ENCODE measurements at places on chromosomes 2 and 18.

DNA sequence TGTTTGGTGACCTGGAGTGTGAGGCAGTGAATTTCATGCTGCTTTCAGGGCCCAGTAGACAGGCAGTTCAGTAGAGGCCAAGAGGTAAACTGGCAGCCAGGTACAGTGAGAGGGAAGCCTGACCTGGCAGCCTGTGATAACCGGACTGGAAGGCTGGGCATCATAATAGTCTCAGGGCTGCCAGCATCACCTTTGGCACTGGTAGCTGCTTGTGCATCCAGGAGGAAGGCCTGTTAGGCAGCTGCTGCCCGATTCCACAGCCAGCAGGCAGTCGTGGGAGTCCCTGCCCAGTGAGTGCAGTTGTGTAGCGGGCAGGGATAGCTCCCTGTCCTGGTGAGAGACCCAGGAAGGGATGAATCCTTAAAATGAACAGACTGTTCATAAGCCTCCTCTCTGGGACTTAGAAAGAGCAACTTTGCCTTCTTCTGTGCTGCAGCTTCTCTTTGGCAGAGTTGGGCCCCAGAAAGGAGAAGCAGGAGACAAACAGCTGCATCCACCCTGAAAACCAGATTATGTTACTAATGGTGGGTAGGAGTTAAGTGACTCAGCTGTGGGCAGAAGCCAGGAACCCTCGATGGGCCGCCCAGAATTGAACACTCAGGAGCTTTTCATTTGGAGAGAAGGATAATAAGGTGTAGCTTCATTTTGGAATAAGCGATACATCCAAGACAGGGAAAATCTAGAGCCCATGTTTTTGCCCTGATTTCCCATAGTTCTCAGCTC is 8.1 kb upstream of the GPBAR1 start:
- no peak for DNase-seq

GRCh38 chr2:127566139-127566417 is 30.6 kb downstream of the MYO7B start:
- peak; percentile 19 for DNase-seq

DNA sequence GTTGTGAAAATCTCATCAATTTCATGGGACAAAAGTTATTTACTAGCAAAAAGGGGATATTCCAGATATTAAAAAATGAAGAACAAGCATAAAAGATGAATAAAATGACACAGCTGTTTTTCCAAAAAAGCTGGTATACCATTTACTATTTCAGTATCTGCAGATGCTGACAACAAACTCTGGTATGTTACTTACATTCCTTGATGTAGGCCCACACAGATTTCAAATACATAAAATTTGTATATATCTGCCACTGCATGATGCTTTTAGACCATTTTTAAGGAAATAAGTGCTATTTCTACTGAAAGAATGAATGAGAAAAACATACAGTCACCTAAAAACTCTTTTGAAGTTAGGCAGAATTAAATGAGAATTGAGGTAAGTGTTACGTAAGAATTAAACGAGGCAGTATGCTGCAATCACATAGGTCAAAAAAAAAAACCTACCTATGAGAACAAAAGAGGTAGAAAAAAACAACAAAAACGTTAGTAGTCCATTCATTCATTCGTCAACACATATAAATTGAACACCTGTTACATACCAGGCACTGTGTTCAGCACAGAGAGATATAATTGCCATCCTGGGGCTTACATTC is 32.5 kb downstream of the ARL5A start:
- DNase-seq, result no peak

DNA sequence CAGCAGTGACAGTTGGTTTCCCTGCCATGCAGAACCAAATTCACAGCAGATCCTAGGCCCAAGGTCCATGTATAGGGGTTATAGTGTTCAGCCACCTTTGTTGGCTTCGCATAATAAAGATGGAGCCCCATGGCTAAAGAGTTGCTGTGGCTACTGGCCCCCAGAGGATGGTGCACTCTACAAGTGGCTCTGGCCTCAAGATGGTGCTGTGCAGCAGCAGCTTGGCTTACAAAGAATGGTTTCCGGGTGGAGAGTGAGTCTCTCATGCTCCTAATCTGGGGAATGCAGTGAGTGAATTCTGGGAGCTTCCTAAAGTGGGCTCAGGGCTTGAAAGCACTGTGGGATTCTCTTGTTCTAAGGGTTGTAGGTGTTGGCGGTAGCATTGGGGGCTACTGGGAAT is 1199.7 kb downstream of the CNTNAP5 start:
- DNase-seq, result no peak

DNA sequence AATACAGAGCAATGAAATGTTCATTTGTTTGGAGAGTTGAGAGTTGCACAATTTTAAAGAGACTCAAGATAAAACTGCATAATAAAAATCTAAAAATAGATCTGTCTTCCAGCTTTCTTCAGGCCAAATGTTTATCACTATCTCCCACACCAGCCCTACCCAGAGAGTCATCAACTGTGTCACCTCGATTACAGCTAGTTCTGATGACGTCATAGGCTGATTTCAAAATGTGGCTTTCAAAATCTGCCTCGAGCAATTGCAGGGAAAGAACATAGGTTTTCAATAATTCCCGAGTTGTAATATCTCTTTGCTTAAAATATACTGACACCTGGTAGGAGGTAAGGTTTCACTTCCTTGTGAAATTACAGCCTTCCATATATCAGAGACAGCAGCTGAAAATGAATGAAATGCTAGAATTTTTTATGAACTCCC is 677.6 kb upstream of the ID2 start:
- DNase-seq, result no peak

- no peak for DNase-seq
Measured at GRCh38 chr2:12050396-12050795, 304.0 kb downstream of the LPIN1 start.

GRCh38 chr2:173898178-173898668 is 67.0 kb downstream of the SP3 start:
- DNase-seq, result no peak

DNA sequence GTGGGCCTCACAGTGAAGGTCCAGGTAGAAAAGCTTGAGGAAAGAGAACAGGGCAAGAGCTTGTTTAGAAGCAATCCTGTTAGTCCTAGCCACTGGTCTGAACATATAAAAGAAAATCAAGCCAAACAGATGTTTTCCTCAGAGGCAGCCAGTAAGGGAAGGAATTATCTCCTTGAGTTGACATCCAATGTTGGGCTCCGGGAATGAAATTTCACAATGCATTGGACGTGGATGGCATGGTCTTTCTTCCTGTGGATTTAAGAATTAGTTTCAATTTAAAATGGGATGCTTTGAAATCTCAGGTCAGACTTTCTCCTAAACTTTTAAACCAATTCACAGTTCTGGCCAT is 92.1 kb downstream of the ACKR3 start:
- no peak for DNase-seq

GRCh38 chr2:223218587-223219178 is 166.7 kb downstream of the KCNE4 start:
- DNase-seq, result no peak

- no peak for DNase-seq
Measured at GRCh38 chr18:68714366-68714711, 569 bp downstream of the TMX3 start.

DNA sequence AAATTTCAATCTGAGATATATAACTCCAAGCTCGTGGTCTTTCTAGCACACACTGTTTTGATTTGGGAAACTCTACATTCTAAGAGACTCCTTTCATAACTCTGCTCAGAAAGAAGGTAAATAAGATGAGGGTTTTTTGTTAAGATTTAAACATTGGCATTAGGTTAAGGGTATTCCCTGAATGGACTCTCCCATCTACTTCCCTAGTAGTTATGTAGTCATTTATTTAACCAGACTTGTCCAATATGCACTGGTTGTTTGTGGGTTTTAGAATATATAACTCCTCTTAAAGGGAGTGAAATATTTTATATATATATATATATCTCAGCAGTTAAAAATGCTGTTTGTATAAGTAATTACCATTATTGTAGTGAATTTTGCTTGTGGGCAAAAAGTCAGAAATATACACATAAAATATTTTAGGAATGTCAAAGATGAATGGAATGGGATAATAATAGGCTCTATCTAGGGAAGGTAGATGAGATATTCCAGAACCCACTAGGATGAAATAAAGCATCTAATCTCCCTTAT is 61.5 kb upstream of the WDR75 start:
- DNase-seq, result no peak

- peak; percentile 84 for DNase-seq
Measured at GRCh38 chr2:234981197-234982095, 29.6 kb downstream of the SH3BP4 start.

DNA sequence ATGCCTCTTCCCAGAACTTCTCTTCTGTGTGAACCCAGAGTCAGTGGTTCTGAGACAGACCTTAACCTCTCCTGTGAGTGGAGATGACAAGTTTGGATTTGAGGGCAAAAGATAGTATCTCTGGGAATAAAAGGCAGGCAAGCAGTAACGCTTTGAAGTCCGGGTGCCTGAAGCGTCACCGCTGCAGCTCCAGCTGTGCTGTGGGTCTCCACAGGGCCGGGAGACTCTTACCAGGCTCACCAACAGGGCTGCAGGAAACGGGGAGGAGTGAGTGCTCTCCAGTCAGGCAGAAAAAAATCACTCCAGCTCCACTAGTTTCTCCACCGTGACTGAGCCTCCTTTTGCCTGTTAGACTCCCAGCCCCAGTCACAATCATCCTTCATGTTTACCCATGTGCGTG is 79.7 kb upstream of the MAP4K4 start:
- no peak for DNase-seq

DNA sequence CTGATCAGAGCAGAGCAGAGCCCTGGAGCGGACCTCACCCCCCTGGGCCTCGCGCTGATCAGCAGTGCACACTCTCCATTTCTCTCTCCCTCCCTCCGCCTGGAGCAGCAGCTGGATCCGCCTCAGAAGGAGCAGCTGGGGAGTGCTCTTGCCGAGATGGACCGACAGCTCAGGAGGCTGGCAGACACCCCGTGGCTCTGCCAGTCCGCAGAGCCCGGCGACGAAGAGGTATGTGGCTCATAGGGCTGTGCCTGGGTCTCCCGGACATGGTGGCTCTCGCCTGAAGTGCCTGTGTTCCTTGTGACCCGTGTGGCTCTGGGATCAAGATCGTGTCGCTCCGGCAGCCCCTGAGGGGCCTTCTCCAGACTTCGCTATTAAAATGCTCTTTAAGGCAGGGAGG is 102.5 kb downstream of the USP40 start:
- no peak for DNase-seq

GRCh38 chr2:212328136-212328535 is 210.5 kb downstream of the ERBB4 start:
- no peak for DNase-seq

- DNase-seq, result peak; percentile 78
Measured at GRCh38 chr2:176111309-176111663, 4.2 kb downstream of the HOXD11 start.

- DNase-seq, result no peak
Measured at GRCh38 chr2:174949988-174950687, 55.0 kb downstream of the CHN1 start.

DNA sequence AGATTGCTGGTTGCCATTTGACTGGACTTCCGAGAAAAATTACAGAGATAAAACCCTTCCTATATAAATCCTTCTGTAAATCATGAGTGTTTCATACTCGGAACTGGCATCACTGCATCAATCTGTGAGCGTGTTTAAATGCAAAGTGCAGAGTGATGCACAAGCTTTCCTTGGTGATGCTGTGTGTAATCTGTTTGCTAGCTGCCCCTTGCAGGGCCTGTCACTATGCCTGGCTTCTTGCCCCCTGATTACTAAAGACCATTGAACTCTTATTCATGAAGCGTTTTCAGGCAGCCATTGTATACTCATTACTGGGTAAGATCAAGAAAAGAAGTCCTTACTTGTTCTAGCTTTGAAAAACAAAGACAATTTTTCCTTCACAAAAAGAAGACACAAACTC is 266.9 kb upstream of the FANCL start:
- DNase-seq, result no peak

DNA sequence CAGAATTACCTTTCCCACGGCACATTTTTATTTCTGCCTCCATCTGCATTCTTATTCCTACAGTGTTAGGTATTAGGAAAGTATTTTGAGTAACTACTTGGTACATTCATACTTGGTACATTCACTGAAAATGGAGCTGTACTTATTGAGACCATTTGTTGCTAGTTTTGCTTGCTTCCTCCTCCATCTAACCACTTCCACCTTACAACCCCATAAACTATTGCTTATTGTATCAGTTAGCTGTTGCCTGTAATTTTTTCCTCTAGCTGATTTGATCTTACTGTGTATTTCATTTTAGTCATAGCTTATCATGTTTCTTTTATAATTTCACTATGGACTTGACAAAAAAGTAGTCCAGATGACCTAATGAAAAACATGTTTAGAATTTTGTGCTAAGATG is 50.7 kb downstream of the AFTPH start:
- no peak for DNase-seq

DNA sequence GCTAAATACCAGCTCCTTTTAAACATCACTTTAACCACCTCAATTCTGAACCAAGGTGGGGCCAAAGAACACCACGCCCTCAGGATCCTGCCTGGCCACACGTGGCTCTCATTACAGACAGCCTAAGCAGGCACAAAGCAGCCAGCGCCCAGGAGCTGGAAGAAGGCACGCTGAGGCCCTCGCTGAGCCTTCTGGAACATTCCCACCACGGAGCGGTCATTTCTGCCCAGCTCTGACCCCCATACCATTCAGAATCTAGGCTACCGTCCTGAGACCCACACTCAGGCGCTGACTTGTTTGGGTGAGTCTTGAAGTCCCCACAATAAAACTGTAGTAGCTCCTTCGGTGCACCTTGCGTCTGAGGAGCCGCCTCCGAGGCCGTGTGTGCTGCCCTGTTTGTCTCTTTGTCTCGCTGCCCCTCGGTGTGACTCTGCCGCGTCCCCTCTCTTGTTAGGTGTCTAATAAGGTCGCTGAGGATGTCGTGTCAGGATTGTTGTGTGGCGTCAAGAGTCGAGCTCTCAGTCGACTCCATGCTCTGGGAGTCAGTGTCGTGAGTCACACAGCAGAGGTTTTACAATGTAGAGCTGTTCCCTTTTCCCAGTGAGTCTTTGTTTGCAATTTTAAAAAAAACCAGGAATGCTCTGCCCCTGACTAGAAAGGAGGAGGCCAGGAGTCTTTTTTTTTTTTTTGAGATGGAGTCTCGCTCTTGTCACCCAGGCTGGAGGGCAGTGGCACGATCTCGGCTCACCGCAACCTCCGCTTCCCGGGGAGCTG is 242.4 kb downstream of the KLHL29 start:
- DNase-seq, result no peak

DNA sequence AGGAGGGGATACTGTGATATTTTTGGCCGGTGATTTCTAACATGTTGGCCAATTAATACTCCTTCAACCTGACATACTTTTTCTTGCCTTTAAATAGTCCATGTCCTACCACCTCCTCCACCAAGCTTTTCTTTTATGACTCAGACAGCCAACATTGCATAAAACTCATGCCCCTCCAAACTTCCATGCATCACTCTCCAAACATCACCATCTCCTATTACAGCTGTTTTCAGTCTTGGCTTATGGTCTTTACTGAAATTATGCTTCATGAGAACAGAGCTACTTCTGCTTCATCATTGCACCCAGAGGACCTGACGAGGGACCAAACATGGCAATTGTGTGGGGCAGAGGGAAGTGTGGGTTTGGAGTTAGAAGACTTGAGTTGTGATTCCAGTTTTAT is 305.4 kb downstream of the LPIN1 start:
- no peak for DNase-seq

GRCh38 chr2:60520917-60521539 is 32.4 kb downstream of the BCL11A start:
- no peak for DNase-seq
